ENCODE measurements at places on chromosomes 13 and 19.

DNA sequence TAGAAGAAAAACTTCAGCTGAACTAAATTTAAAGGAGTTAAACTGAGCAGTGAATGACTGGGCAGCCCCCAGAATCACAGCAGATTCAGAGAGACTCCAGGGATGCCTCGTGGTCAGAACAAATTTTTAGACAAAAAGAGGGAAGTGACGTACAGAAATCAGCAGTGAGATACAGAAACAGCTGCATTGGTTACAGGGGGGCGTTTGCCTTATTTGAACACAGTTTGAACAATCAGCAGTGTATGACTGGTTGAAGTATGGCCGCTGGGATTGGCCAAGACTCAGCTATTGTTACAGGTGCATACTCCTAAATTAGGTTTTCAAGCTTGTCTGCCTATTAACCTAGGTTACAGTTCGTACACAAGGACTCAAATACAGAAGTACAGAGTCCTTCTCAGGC, 2.2 kb upstream of the SPRYD7 start:
- DNase-seq, result no peak

DNA sequence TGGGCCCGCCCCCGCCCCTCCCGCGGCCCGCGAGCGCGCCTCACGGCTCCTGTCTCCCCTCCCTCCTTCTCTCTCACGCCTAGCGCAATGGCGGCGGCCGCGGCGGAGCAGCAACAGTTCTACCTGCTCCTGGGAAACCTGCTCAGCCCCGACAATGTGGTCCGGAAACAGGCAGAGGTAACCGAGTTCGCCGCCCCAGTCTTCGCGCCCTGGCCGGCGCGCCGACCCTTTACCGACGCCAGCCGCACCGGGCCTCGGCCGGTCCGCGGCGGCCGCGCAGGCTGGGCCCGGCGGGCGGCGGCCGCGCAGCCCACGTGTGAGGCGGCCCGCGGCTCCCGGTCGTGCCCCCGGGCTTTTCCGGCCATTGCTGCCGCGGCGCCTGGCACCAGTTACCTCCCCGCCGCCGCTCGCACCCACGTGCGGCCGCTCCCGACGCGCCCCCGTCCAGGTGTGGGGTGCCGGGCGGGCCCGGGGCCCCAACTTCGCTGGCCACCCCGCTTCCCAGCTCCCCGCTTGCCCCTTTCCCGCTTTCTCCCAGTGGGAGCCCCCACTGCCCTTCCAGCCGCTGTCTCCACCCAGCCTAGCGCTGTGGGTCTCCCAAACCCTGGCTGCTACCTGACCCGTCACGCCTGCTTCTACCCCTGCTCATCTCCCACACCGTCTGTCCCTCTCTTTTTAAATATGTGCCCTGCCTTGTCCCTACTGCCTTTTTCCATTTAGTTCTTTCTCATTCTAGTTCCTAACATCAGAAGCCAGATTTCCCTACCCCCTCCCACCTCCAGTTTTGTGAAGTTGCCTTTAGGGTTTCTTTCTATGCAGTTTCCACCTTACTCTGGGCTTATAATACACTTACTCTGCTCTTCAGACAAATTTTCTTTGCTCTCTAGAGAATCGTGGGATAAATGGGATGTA, 23.4 kb downstream of the IPO5 start:
- no peak for DNase-seq

DNA sequence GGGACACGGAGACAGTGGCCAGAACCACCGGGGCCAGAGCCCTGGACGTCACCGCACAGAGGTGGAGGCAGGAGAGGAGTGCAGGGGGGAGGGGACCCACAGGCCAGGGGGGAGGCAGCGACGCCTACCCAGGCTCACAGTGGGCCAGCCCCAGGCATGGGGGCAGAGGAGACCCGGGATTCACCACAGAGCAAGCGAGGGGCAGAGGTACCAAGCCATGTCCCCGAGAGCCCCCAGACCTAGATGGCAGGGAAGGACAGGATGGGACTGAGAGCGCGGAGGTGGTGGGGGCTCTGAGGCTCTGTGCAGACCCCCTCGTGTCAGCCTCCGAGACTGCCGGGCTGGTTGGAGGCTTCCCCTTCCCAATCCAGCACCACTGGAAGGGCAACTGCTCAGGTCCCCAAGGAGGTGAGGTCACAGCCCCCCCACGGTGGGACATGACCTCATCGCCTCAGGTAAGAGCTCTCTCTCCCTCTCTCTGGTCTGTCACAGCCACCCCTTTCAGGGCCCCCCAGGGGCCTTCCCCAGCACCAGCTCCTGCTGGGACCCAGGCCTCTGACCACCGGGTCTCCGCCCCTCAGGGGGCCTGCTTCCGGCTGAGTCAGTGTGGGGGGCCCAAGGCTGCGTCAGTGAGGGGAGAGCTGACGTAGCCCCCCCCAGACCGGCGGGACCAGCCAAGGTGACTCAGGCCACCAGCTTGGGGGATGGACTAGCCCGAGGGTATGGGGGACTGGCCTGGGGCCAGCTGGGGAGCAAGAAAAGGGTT, 2.2 kb upstream of the IL11 start:
- no peak for DNase-seq

DNA sequence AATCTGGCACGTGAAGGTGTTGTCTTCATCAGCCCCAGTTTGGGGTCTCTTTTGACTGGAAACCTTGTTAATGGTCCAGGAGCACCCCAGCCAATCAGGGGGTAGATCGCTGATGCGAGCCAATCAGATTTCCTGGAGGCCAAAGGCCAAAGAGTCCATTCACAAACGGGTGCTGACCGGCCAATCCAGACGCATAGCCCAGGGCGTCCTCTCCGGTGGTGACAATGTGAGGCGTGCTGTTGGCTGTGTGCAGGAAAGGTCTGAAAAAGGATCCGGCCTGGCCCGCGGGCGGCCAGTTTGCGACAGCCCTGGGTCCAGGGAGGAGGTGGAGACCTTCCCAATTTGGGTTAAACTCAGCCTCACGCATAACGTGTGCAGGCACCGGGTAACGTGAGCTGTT, 3.1 kb downstream of the MAST3 start:
- DNase-seq, result no peak

- no peak for DNase-seq
Measured at GRCh38 chr19:16821081-16821480, 8.1 kb upstream of the SIN3B start.

DNA sequence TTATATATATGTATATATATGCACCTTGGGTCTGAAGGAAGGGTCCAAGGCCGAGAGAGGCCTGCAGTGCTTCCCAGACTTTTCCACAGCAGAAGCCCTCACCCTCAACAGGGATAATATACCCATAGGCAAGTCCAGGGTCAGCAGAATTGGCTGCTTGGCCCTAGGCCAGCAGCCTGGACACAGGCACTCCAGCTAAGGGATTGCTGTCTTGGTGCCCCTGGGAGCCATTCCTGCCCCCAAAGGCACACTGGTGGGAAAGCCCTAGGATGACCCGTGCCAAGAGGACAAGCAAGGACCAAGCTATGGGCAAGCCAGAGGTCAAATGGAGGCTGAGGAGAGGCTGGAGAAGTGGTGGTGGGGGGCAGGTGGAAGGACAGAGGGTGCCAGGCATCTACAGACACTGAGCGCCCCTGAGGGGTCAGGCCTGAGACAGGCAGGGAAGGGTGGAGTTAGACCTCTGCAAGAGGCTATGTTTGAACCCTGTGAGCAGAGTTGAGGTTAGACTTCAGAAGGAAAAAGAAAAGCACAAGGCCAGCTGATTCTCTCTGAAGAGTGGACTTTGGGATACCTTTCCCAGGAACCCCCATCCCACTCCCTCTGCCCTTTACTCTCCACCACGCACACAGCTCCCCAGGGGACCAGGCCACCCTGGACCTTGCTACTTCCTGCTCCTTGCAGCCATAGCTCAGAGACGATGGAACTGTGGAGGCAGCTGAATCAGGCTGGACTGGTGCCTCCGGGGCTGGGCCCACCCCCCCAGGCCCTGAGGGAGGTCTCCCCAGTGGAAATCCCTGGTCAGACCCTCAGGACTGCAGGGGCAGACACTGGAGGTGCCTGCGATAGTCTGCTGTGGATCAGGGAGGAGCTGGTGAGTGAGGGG, at the start of gene ERICH4:
TSS of gene ERICH4 (plus strand) at position 684 of the 883 bp plus-strand sequence. CDS start at position 698, 14 bp downstream.
- DNase-seq, result no peak

DNA sequence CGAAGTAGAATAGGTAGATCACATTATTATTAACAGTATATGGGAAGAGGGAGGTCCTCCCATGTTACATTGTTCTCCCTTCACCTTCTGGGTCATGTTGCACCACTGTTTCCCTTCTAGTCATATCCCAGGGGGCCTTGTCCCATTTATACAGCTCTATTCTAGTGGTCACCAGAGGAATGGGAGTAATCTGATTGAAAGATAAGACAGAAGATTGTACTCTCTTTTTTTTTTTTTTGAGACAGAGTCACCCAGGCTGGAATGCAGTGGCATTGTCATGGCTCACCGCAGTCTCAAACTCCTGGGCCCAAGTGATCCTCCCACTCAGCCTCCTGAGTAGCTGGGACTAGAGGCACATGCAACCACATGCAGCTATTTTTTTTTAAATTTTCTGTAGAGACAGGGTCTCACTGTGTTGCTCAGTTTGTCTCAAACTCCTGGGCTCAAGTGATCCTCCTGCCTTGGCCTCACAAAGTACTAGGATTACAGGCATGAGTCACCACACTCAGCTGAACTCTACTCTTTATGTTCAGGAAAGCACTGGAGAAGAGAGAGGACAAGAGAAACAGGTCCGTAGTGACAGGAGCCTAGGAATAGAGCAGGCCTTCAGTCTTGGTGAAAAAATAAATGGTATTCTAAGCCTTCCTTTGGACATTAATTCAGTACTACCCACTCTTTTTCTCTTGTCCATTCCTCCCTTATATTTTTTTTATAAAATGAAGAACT, 4.3 kb upstream of the ZNF529 start:
- DNase-seq, result no peak

- DNase-seq, result no peak
Measured at GRCh38 chr19:7888145-7888825, at the start of gene LRRC8E. TSS of gene LRRC8E (plus strand) at chr19:7888510. CDS start at chr19:7895604, 7,094 bp downstream.

- no peak for DNase-seq
Measured at GRCh38 chr19:38848299-38849146, 1.3 kb downstream of the HNRNPL start.

DNA sequence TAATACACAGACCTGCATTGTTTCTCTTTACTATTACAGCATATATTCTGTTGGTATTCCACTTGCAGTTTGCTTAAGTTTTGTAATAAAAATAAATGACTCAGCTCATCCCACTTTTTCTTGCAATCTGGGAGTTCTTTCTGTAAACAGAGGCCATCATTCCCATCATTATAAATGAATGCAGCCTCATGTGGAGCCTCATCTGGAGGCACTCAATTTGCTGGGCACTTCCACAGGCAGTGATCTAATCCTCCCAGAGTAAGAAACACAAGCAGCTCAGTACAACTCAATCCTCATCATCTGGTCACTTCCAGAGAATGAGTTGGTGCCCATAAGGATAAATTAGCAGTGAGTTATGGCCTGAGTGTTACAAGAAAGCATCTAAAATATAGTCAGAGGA, 2801.9 kb downstream of the PCDH9 start:
- peak; percentile 54 for DNase-seq

DNA sequence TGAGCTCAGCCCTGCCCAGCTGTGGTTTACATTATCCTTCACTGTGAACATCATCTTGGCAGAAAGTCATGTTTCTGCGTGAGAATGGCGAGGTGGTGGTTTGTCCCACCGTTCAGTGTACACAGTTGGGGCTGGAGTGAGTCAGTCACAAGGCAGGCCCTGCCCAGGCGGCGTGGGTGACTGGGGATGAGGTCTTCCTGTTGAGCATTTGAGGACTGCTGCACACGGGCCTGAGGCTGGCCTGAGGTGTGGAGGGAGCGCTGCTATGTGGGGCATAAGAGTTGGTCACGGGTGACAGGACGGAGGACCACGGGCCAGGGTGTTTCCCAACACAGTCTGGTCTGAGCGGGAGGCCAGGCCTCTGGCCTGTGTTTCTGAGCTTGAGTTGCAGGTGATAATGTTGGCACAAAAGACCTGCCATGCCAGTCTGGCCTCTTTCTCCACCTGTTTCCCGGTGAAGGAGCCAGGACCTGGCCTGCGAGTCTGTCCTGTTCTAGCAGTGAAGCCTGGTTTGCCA, 13.4 kb upstream of the C19orf33 start:
- peak; percentile 87 for DNase-seq

DNA sequence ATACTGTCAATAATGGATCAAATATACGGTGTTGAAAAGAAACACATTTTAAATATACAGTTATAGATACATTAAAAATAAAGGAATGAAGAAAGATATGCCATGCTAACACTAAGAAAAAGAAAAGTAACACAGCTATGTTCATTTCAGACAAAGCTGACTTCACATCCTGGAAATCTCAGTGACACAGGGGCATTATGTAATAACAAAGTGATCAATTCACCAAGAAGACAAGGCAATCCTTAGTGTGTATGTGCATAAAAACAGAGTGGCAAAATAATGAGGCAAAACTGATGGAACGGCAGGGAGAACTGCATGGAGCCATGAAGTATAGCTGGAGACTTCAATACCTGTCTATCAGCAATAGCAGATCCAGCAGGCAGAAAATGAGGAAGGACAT, 13.1 kb downstream of the ZNF14 start:
- no peak for DNase-seq

- DNase-seq, result peak; percentile 73
Measured at GRCh38 chr13:21837841-21838551, 167.1 kb downstream of the FGF9 start.

DNA sequence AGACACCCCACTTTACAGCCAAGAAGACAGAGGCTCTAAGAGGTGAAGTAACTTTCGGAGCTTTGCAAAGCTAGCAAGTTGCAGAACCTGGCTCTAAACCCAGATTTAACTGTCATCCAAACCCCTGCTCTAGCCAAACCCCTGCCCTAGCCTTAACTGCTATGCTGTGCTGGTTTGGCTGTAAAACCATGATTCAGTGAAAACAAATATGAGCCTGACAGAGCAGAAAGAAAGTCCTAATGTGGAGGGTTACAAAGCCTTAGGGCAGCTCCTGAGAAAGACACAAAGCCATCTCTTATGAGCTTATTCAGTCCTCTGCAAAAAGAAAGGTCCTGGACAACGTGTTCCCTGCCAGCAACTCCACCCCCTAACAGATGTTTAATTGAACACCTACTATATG, 172.8 kb downstream of the KATNAL1 start:
- no peak for DNase-seq

- no peak for DNase-seq
Measured at GRCh38 chr13:23433171-23434153, at the start of gene SACS. TSS of gene SACS (minus strand) at chr13:23433702. CDS start at chr13:23411239, 22,463 bp downstream.

GRCh38 chr19:19356901-19357566, 36.4 kb downstream of the MAU2 start:
- no peak for DNase-seq

DNA sequence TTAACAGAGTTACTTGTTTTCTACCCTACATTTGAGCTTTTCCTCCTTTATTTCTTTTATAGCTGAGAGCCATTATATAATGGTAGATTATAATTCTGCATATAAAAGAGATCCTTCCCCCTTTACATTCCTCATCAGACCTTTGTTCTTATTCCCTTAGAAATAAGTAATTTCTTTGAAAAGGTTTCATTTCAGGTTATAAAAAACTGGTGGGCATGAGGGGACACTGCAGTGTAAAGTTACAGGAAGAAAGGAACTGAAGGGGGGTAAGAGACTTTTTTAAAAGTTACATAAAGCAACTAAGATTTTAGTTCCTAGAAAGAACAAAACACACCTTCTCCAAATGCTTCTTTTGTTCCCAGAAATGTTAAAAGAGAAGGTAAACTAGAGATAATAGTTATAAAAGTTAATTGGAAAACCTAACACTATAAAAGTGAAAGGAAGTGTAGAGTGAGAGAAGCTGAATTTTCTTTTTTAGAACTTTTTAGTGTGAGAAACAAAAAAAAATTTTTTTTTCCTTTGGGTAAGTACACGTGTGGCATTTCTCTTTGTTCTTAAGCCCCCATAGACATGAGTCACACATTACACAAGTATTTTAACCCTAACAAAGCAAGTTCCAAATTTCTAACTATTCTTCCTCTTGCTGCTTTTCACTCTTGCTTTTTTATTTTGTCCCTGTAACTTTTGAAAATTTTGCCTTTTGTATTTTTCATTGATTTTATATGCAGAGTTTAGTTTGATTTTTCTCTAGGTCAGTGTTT, 106.4 kb upstream of the MLNR start:
- DNase-seq, result no peak
